G401 (cell line): ENCODE measurements at places on chromosomes 4 and X.

DNA sequence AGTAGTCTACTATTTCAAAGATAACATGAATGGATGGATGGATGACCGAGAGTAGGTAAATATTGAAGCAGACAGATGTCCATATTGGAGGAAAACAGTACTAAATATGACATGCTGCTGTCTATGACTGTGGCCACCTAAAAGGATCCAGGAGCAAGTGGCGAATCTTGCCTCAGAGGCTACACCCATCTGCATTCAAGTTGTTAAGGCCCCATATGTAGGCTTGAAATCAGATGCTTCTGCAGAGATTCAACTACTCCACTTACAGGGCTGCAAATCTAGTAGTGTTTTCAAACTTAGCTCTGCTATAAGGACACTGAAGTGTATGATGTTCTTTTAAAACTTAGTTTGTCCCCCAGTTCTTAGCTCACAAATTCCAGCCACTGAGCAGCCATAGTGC is 28.9 kb downstream of the SEPSECS start:
- no peak for DNase-seq

- DNase-seq = no peak
These were observed 73.2 kb downstream of the JAKMIP1 start for GRCh38 chr4:6126971-6127745.

DNA sequence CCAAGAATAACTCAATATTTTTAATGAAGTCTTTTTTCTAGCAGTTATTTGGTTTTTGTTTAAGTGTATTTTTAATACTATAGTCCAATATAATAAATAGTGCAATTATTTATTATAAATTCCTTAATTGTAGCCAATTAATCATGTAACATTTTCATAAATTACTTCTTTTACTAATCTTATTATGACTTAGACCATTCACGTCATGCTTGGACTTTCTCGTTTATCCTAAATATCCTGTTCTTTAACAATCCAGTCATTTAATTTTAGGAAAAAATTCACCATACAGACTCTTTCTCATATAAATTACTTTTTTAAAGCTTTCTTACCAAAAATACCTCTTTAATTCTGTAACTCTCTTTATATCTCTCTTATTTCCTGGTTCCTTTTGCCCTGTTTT is 350.1 kb downstream of the AR start:
- no peak for DNase-seq

GRCh38 chr4:91795947-91796346 is 507.8 kb upstream of the GRID2 start:
- no peak for DNase-seq

GRCh38 chr4:141142423-141142822 is 9.2 kb upstream of the RNF150 start:
- DNase-seq = no peak

DNA sequence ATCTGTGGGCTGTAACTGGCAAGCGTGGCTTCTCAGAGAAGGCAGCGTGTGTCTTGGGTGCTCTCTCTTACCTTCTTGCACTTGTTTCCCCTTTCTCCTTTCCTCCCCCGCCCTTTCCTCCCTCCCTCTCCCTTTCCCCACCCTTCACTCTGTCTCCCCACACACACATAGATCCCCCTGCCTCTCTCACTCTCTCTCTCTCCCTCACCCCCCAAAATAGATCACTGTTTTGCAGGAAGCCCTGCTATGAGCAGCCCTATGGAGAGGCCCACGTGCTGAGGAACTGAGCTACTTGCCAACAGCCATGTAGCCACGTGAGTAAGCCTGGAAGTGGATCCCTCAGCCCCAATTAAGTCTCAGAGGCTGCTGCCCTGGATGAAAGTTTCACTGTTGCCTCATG is 4.3 kb upstream of the PNMA6E start:
- no peak for DNase-seq

DNA sequence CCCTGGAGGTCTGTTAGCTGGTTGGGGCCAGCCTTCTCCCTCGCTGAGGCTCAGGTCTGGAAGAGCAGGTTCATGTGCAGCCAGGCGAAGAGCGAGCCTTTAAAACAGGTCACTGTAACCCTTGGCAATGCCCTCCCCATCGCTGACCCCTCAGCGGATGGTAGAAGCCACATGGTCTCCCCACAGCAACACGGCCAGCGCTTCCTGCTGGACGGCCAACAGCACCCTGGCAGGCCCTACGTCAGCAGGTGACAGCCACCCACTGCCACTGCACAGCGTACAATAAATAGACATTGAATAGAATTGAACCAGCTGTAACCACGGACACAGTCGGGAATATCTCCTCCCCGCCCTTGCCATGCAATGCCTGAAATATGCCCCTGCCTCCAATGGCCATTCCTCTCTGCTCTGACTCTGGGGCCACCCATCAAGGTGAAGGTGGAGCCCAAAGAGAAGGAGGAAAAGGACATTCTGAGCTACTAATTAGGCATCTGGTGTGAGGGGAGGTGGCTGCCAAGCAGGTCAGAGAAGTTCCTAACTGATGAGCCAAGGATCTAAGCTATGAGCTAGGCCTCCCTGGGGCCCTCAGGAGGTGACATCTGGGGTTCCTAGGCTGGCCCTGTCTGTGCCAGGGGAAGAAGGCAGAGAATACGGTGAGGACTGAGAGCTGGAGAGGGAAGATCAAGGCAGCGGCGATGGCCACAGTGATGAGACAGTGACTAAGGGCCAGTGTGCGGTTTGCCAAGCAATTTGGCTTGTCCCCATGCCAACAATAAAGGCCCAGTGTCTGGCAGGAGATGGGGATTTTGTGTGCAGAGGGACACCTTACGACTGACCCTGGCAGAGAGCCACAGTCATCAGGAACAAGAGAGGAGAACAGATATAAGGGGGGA is 202.3 kb downstream of the BCOR start:
- DNase-seq = no peak
